ENCODE measurements at places on chromosomes 1 and 21.

GRCh38 chr1:150922519-150922975 lies 3.6 kb upstream of the SETDB1 start:
- DNase-seq, result peak; percentile 13

DNA sequence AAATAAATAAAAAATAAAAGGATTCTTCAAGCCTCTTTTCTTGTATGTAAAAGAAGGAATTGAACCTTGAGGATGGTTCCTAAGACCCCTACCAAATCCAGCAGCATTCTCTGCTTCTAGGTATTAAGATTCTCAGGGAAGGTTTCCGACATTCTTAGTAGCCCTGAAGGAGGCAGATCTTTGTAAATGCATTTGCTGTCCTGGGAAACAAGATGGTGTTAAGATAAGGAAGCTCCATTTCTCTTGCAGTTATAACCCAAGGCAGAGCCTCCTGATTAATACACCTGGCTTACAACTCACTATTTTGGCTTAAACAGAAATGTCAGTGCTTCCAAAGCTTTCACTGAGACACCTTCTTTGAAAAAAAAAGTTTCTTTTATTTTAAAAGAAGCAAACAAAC lies 393.8 kb downstream of the DISC1 start:
- no peak for DNase-seq

- no peak for DNase-seq
Observed at GRCh38 chr1:181317261-181317930, 165.9 kb upstream of the CACNA1E start.

DNA sequence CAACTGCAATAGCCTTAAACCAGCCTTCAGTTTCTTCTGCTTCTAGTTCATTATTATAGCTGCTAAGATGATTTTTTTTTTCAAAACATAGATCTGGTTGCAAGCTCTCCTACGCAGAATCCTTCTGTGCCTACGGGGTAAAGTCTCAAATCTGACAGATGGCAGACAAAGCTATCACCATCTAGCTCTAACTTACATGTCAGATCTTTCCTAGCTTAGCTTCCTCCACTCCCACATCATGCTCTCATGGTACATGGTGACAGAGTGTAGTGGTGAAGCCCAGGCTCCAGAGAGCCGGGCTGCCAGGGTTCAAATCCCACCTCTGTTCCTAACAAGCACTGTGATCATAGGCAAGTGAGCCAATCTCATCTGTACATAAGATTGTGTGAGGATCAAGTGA lies 24.2 kb upstream of the GUCA2B start:
- DNase-seq, result no peak

GRCh38 chr1:178119628-178120027 lies 25.7 kb downstream of the RASAL2 start:
- no peak for DNase-seq

- DNase-seq, result no peak
Observed at GRCh38 chr1:62229932-62230331, 35.3 kb downstream of the L1TD1 start.

DNA sequence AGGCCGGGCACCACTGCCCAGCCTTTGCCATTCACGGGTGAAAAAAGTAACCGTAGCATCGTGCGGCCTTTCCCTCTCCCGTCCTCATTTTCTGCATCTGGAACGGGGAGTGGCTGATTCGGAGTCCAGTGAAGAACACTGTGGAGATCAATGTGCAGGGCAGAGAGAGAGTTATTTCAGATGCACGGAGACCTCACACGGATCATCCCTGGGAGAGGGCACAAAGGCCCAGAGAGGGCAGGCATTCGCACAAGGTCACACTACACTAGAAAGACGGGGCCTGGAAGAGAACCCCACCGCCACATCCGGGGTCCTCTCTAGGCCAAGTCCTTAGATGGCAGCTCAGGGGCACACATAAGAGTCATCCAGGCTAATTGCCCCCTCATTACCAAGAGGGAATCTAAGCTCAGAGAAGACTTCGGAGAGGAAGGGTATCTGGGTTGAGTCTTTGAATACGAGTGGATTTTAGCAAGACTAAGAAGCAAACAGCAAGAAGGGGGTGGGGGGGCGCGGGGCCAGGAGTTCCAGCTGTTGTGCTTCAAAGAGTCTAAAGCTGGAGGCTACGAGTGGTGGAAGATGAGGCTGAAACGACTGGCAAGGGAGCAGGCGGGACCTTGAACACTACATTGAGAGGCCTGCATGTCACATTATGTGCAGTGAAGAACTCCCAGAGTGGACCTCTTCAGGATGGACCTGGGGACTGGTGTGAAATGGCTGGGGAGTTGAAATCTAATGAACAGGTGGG lies 857 bp downstream of the GPX7 start:
- DNase-seq, result no peak

DNA sequence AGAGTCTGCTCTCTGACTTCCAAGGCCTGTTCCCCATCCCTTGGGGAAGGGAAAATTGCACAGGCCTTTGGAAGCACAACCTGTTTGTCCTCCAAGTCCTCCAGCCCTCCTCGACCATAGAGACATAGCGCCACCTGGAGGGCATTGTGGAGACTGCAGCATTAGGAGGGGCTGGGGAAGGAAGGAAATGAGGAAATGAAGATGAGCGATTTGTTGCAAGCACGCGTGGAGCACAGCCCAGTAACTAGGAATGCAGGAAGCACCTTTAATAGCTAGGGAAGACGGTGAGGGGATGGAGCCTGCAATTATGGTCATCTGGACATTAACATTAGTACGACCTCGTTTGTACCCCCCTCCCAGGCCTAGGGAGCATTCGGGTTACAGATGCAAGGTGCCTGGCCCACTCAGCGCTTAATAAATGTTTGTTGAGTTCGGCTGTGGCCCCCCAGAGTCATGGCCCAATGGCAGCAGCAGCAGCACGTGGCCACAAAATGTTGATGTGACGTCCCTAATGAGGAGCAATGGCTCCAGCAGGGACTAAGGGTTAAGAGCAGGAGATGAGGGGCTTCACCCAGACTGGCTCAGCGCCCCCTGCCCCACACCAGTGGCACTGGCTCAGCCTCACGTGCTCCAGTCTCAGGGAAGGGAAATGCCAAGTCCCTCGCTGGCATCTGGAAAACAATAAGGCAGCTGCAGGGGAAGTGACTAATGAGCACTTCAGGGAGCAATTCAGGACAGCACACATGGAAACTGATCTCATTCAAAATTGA lies 8.0 kb upstream of the CAMK2N1 start:
- peak; percentile 45 for DNase-seq

DNA sequence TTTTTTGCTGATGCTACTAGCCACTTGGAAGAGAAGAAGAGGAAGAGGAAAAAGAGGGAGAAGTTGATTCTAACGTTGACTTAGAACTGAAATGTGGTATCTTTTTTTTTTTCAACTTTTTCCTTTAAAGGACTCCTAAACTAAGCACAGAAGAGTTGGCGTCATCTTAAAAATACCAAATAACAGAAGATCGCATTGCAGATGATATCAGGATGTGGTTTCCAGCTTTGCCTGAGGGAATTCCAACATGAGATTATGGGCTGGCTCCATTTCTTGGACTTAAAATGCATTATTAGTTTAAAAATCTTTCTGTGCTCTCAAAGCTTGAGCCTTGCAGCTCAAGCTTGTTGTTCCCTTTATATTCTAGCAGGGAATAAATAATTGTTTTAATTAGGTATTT lies 29.8 kb downstream of the WDR3 start:
- DNase-seq, result no peak

DNA sequence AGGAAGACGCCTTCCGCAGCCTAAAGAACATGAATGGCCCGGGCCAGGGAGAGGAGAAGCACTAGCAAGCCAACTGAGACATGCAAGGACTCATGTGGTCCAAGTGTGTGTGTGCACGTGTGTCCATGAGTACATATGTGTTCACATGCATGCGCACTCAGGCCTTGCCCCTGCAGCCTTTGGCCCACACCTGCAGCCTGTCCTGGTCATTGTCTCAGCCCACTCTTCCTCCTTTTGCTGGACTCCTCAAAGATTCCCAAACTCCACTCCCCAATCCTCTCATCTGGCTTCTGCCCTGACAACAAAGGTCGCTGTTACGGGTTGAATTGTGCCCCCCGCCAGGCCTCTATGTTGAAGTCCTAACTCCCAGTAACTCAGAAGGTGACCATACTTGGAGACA lies 21.9 kb downstream of the CDCA8 start:
- no peak for DNase-seq

DNA sequence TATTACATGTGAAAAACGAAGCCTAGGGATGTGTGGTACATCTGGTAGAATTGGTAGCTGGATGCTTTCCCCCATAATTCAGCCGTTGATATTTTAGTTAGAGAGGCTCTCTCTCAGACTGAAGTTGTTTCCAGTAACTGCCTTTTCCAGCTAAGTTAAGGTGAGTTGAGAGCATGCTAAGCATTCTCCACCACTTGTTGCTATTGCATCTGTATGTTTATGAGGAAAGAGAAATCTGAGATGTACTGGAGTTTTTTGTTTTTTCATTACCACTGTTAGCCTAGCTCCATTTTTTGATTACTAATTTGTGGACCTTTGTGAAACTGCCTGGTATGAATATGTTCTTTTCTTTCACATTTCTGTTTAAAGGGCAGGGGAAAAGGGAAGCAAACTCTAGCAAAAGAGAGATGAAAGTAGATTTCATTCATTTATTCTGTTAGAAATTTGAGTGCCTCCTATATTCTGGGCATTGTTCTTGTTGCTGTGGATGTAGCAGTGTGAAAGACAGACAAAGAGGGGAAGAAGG lies 189.9 kb upstream of the CACYBP start:
- DNase-seq, result no peak

DNA sequence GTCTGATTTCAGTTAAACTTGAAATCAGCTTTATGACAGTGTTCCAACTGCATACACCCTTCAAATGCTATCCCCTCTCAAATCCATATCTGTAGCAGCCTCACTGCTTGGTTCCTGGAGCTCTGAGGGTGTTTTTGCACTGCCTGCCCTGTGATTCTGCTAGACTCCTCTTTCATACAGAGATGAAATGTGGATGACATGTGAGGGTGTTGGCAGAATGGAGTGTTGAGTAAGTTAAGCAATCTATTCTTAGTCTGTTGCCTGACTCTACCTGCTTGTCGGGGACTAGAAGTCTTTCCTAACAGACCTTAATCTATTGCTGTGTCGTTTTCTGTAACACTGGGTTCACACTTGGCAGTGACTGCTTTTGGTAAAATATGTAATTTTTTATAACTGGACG lies 9.8 kb downstream of the IGSF5 start:
- no peak for DNase-seq

DNA sequence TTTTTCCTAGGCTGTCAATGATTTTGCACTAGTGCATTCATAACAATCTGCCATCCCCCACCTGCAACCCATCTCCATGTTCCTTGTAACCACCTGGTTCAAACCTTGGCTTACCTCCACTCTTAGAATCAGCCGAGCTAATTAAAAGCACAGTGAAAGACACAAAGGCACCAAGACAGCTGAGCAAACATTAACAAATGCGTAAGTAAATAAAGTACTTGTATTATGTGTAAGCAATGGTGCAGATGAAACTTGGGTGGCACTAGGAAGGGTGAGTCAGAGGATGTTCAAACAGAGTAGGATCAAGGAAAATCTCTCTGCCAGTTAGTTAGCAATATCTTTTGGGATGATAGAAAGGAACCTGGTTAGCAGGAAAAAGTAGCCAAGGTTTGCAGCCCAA lies 5.1 kb upstream of the FOXJ3 start:
- no peak for DNase-seq

DNA sequence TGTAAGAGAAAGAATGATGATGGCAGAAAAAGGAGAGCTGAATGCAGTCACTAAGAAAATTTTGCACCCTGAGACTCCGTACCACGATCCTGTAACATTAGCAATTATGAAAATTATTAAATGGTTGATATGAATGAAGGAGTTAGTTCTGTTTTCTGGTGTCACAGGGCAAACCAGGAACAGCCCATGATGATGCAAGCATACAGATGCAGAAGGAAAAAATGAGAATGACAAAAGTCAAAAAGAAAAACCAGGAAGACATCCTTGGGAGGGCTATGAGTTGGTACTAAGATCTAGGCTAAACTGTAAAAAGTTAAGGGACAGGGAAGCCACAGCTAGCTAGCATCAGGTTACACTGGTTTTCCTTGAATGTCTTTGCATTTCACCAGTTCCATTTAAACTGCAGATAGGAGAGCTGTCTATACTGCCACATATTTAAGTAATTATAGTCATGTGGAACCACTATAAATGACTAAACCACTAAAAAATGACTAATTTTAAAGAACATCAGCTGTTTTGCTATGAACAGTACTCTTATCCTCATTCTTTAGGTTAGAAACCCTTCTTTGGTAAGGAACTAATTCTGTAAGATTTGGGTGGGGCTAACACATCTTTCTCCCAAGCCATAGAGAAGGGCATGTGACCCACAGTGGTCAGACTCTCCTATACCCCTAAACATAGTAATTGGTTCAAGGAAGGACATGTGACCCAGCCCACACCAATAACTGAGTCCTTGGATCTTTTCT lies 11.4 kb downstream of the DOCK7 start:
- DNase-seq, result no peak

DNA sequence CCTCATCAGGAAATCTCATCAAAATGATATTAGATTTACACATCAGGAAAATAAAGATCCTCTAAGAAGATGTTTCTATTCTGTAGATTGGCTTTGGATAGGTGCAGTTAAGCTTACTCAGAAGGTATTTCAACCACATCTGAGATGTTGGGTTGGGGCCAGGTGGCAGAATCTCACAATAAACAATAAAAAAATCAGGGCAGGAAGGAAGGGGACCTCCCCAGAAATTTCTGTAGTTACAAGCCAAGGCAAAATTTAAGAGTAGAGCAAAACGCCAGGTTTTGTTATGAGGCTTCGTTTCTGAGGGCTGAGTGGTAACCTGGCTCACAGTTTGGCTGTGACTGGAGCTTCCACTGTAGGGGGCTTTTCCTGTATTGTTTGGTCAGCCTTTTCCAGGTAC lies 84.8 kb downstream of the HUNK start:
- DNase-seq, result no peak

GRCh38 chr1:215471463-215471862 lies 95.6 kb upstream of the KCTD3 start:
- no peak for DNase-seq

GRCh38 chr1:152481869-152482664 lies 28.5 kb upstream of the LCE5A start:
- DNase-seq, result no peak

DNA sequence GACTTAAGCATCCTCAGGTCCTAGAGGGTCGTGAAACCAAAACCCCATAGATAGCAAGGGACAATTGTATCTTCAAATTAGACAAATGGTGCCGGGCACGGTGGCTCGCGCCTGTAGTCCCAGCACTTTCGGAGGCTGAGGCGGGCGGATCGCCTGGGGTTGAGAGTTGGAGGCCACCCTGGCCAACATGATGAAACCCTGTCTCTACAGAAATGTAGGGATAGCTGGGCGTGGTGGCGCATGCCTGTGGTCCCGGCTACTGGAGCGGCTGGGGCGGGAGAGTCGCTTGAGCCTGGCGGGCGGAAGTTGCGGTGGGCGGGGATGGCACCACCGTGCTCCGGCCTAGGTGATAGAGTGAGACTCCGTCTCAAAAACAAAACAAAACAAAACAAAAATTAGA lies 780.6 kb downstream of the BRINP3 start:
- no peak for DNase-seq

All from forelimb muscle (tissue), 1 donor.